ENCODE measurements at places on chromosomes 1 and 21.

- DNase-seq, result no peak
Measured at GRCh38 chr1:154867064-154867825, 2.8 kb downstream of the KCNN3 start.

DNA sequence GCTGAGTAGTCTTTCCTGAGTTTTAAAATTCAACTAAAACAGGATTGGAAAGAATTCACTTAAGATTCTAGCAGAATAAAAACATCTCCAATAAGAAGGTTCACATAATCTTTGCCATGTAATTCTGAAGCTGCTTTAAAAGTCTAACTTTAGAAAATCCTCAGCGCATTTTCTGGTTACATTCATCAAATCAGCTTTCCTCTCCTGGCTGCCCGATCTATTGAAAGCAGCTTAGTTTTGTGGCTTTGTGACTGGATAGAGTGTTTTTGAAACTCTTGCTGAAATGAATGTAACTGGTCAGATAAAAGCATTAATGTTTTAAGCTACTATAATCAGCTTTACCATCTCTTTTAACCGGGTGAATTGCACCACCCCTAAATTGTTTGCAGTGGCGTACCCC is 66.8 kb downstream of the DOP1B start:
- DNase-seq, result no peak

DNA sequence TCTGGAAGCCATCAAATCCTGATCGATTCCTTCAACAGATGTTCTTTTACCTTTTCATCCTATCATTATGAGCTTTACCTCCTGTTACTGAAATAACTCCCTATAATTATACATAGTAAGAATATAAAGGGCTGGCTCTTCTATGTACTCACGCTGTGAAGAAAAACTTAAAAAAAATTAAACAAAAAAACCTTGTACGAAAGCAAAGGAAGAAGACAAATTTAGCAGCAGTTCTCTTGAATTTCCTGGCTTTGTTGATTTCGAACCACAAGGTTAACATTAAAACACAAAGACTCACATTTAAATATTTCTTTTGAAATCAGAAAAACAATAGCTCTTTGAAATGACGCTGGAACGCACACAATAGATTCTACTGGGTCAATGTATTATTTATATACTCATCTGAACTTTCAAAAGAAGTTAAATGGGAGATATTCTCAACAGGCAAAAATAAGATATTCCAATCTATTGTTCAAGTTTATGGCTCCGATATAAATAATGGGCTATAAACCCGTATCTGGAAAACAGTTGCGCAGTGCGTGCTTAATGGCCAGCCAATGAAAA is 13.6 kb upstream of the SPEN start:
- DNase-seq, result no peak

DNA sequence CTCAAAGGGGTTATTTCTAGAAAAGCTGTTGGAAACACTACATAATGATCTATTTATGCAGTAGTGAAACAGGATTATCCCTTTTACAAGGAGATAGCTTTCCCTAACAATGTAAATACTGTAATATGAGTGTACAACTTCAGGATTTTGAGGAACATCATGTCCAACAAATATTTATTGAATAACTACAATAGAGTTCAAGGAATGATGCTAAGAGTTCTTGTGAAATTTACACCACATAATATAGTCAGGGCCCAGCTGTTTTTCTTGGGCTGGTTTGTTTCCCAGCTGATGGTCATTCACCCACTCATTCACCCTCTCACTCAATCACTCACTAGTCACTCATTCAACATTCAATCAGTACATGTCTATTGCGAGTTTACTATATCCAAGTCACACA is 12.3 kb upstream of the LYPLAL1 start:
- DNase-seq, result no peak
